ENCODE measurements at places on chromosomes 16 and 17.

DNA sequence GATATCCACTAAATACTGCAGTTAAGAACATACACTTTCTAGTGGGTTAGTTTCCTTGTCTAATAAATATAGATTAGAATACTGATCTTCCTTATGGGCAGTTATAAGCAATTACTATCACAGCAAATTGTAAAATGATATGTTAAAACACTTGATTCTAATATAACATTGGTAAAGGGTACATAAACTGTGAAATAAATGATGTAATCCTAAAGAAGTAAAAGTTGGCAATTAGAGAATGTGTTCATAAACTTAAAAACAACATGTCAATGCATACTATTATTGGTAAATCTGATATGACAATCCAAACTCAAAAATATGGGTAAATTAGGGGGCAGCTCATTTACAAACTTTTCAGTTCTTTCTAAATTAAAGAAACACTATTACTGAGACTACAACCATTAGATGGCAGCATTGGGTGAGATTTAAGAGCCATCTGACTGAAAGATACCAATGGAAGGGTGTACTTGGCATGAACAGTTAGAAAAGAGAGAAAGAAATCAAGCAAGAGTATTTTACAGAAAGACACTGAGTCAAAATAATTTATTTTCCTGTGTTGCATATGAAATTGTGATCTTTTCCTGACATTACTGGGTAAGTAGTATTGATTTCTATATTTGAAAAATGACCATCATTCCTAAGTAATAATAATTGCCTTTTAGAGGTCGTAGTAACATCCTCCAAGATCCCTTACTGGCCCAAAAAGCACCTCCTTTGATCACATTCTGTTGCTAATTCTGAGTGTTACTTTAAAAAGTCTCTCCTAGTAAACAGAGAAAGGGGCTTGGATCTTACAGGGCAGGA is 119.6 kb downstream of the SPAG9 start:
- DNase-seq, result peak; percentile 32

- no peak for DNase-seq
Observed at GRCh38 chr17:78351449-78352006, 8.3 kb downstream of the SOCS3 start.

DNA sequence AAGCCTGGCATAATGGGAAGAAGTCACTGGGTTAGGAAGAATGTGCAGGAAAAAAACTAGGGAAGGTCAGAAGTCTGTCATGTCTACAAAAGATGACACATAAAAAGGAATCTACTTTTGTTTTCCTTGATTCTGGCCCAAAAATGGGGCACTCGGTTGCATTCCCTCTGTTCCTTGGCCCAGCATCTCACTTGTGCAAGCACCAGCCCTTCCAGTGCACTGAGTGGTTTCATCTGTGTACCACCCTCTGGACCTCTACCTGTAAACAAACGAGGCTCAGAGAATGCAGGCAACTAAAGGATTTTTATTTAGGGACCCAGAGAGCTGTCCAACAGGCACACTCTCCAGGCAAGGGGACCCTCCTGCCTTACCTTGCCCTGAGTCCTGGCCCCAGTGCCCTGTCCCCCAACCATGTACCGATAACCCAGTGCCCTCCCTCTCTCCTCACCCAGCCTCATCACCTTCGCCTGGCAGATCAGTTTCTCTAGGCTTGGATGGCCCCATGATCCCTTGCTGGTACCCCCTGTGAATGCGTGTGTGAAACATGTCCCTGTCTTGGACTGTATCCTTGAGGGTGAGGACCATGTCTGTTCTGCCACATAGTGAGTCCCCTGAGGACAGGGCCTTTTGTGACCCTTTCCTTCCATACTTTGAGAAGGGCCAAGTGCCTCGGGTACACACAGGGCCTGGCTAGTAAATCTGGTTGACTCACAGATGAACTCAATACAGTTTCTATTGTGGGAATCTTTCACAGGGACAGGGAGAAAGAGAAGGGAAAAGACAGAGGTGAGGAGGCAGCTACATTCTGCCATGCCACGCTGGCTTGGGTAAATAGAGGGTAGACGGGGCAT is 13.3 kb downstream of the NXPH3 start:
- no peak for DNase-seq

- no peak for DNase-seq
Observed at GRCh38 chr16:68754084-68754792, 17.1 kb downstream of the CDH1 start.

GRCh38 chr16:81443688-81444447 is 740 bp upstream of the CMIP start:
- no peak for DNase-seq

DNA sequence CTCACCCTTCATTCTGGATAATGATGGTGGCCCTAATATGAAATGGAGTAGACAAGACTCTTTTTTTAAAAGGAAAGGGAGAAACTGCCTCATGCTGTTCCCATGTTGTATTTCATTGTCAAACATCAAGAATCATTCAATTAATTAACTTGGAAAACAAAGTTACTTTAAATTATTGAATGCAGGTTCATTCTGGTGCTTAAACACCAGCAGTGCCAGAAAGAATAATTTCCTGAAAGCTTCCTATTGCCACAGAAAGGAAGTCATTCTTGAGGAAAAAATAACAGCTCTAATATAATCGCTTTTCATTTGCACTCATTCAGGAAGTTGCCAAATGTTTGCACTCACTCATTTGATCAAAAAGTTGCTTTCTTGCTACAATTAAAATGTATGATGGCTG is 497.1 kb upstream of the CDH11 start:
- DNase-seq, result no peak

DNA sequence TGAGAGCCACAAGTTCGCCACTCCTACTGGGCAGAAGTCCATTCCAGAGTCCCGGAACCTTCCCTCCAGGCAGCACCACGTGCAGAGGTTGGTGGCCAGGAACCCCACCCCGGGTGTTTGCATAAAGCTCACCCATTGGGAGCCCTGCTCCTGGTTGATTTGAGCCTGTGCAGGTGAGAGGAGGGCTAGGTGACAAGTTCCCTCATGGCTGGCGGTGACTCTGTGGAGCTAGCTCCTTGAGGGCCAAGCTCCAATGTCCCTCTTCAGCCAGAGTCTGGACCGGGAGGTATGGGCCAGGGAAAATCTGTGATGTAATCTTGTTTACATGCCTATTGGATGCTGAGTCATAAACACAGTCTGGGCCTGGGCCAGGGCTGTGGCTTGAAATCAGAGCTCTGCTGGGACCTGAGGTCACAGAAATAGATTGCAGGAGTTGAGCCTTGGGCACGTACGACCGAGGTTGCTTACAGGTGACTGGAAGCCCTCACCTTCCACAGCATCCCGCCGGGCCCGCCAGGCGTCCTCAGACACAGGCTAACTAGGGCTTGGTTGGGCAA is 118.9 kb downstream of the AATF start:
- DNase-seq, result no peak

DNA sequence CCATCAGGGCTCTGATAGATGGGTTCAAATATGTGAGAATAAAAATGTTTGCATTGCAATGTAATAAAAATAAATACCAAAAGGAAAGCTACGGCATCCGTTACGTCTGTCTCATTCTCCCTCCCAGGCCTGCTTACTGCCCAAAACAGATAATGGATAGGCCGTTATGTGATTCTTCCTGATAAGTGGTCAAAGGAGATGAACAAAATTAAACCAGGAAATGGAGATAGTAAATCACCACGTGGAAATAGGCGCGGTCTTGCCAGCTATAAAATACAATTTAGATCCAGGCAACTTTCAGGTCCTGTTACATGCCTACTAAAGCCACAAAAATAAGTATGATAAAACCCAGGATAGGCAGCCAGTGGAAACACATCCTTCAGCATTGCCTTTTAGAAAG is 49.5 kb upstream of the CCL1 start:
- no peak for DNase-seq

GRCh38 chr16:67087803-67088202 is 21.9 kb upstream of the PHAF1 start:
- DNase-seq, result no peak

DNA sequence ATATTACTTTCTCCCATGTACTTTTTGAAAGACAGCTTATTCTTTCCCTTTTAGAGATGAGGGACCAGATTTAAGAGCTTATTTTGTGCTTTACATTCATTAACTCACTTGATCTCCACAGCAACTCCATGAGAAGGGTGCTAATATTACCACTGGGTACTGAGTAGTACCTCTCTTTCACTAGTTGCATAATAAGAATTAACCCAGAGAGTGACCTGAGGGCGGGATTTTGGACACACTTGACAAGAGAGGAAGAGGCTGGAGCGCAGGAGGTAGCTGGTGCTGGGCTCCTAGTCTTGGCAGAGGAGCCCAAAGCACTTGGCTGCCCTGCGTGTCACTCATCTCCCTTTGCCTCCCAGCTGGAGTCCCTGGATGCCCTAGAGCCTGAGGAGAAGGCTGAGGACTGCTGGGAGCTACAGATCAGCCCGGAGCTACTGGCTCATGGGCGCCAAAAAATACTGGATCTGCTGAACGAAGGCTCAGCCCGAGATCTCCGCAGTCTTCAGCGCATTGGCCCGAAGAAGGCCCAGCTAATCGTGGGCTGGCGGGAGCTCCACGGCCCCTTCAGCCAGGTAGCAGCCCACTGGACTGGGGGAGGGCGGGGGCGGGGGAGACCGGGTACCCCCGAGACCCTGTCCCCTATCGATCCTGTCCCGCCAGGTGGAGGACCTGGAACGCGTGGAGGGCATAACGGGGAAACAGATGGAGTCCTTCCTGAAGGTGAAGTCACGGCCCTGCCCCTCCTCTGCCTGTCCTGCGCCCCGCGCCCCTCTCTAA is 1.7 kb upstream of the MAZ start:
- DNase-seq, result no peak

DNA sequence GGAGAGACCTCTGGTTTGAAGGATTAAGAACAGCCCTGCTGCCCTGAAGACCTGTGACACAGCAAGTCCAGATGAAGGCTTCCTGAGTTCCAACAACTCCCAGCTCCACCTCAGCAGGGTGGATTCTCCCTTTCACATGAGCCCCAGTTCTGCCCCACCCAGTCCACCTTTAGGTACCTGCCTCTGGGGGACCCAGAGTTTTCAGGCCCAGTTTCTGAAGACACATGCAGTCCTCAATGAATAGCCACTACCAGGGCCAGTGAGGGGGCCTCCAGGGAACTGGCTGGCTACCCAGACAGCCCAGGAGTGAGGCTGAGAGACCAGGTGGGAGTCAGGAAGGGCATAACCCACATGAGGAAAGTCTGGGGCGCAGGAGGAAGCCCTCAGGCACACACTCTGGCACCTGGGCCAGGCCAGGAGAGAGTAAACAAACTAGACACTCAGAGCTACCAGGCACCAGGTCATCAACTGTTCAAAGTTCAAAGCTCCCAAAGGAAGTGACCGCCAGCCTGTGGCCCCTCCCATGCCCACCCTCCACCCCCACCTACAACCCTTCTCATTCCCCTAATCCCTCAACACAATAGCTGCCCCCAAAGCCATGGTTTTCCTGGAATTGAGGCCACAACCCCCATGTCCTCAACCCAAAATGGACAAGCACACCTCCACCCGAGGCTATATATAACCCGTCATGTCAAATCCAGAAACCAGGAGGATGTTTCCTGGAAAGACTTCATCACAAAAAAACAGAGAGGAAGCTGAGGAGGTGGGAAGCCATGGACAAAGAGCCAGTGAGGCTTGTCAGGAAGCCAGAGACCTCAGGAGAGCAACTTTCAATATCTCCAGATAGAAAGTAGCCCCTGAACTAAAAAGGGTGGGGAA is 2.1 kb downstream of the MYO18A start:
- DNase-seq, result no peak

DNA sequence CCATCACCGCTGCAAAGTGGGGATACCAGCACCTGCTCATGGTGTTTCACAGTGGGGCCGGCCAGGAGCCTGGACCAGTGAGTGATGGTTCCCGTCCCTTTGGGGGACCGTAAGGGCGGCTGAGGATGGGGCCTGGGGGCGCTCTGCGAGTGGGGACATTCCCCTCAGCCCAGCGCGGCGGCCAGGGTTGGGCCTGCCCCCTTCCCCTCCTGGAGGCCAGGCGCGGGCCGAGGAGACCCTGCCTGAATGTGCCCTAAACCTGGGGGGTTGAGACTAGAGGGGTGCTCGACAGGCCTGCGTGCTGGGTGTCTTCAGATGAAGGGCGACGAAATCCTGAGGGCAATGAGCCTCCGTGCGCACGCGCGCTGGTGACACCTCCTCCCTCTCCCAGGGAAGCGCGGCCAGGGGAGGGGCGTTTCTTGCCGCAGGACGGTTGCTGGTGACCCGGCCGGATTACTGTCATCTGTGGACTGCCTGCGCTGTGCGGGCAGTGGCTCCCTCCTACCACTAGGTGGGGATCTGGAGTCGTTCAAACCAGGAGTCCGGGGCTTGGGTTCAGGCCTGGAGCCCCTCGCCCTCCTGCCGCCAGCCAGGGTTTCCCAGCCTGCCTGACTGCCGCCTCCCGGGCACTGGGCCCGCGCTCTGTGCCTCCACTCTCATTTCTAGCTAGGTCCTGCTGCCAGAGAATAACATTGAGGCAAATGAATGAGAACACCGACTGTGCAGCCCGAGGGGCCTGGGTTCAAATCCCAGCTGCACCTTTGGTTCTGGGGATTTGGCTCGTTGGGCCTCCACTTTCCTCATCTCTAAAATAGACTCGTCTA is 17.1 kb downstream of the TBX2 start:
- DNase-seq, result peak; percentile 11

GRCh38 chr17:50471009-50471905 is 2.6 kb upstream of the CHAD start:
- no peak for DNase-seq

DNA sequence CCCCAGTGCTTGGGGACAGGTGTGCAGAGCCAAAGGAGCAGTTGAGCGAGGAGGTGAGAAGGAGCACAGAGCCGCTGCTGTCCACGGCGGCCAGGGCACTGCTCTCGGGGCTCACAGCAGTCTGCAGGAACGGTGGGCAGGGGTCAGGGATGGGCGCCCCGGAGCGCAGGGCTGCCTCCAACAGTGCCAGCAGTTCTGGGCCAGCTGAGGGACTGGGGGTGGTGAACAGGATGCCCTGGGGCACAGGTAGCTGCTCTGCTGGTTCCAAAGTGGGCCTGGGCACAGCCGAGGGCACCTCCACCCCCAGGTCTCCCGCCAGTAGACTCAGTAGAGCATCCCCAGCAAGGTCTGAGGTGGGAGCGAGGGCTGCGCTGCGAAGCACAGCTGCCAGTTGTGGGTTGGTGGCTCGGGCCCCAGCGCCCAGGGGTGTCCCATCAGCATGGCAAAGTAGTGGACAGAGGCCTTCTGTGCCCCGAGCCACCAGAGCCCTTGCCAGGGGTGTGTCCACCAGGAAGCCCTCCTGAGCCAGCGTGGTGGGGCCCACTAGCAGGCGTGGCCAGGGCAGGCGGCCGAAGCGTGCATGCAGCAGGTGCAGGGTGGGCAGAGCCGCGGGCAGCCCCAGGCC is 1.9 kb downstream of the GGT6 start:
- no peak for DNase-seq

DNA sequence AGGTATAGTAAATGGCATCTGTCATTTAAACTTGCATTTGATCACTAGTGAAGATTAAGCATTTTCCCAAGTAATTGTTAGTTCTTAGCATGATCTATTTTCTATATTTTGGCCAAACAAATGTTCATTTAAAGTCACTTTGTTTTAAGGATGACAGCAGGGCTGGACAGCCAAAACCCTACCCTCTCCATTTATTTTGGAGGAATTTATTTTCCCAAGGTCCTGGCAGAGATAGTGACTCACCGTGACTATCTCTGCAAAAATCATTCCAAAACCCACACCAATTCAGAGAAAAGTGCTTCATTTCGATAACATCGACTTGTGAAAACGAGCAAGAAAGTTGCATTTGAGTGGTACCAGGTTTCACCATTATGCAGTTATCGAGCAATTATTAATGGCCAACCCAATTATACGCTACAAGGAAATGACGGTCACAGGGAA is 665 bp upstream of the AKAP1 start:
- DNase-seq, result no peak

- DNase-seq, result no peak
Observed at GRCh38 chr16:2205967-2206313, 686 bp downstream of the MLST8 start.
